ENCODE measurements at places on chromosomes 5 and 9.

- DNase-seq, result no peak
Observed at GRCh38 chr5:111447822-111448221, 64.5 kb downstream of the STARD4 start.

DNA sequence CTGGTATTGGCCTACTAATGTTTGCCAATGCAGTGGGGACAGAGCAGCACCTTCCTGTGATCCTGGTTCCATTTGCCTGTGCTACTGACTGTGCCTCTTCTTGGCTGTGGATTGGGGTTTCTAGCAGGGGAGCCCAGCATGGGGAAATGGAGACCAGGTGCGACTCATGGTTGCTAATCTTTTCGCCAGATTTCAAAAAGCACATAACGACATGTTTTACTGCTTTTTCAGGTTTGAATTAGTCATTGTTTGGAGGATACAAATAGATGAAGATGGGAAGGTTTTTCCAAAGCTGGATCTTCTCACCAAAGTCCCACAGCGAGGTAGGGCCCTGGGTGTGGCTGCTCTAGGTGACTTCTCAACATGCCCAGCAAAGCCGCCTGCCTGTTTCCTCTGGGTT lies 57.6 kb downstream of the IPPK start:
- no peak for DNase-seq

DNA sequence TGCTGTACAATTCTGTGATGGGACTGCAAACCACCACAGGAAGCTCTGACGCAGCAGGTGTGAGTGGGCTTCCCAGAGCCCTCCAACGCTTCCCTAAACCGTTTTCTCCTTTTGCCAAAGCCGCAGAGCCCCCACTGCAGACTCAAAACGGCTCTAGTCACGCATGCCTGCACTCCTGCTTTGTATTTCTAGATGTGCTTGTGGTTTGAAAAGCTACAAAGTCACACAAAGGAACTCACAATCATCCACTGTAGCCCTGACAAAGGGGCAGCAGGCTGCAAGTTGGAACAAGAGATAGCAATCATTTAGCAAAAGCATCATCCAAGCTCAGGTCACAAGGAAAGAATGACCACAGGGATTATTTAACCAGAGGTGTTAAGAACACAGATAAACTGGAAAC lies 79.3 kb downstream of the PTPN3 start:
- no peak for DNase-seq

GRCh38 chr5:6995115-6995514 lies 281.9 kb downstream of the TENT4A start:
- no peak for DNase-seq

DNA sequence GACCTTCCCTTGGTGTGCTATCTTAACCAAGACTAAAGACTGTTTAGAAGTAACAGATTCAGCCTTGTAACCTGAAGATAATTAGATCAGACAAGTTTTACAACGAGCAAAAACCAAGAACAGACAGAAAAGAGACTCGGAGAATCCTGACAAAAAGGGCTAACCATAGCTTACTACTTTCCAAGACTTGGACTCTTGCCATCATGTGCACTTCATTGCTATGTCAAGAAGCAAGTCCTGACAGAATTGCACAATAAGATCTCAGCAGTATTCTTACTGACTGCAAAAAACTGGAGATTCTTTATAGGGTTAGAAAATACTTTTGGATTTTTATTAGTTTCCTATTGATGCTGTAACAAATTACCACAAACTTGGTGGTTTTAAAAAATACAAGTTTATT lies 1539.0 kb upstream of the NUDT12 start:
- peak; percentile 94 for DNase-seq

- no peak for DNase-seq
Observed at GRCh38 chr5:106755789-106756188, 914.9 kb downstream of the EFNA5 start.

DNA sequence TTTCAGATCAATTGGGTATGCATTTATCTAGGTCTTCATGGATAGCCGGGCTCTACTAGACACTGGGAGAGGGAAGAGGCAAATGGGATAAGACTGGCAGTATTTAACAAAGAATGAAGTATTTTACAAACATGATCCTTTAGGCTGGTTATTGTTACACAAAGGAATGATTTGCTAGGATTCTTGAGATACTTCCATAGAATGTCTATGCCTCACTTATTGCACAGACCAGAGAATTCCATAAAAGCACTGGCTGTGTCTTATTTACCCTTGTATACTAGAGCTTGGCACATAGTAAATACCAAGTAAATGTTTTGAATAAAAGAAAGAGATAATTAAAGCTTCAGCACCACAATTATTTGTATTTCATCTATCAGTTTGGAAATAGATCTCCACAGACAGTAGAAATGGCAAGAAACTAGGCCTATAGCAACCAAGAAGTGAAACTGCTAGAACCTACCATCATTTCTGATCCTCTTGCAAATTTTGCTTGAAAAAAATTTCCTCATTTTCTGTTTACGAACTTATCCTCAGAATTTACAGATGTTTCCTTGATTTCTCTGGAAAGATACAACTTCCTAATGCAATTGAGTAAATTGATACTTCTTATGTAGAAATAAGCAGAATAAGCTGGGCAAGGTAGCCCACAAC lies 3.8 kb downstream of the PDCD1LG2 start:
- peak; percentile 39 for DNase-seq
